Activated T-cell treated with anti-CD3 and anti-CD28 coated beads, Interleukin-2, amount 50 U/mL, for 1 hour (primary cell): ENCODE measurements at places on chromosomes 3 and 15.

DNA sequence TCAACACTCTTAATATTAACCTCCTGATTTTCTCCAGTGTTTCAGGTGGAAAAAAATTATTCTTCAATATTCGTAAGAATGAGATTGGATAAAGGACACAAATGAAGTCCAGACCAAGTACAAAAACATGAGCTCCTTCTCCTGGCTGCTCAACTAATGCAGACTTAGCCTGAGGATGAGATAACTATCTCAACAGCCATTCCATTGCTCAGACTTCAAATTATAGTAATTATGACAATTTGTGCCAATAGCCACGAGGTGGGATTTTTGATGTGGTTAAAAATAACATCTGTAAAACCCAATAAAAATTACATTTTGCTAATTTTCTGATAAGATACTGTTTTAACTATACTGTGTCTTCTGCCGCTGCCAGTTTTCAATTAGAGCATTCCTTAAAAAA, 323.6 kb downstream of the SOX2 start:
- DNase-seq, result no peak

DNA sequence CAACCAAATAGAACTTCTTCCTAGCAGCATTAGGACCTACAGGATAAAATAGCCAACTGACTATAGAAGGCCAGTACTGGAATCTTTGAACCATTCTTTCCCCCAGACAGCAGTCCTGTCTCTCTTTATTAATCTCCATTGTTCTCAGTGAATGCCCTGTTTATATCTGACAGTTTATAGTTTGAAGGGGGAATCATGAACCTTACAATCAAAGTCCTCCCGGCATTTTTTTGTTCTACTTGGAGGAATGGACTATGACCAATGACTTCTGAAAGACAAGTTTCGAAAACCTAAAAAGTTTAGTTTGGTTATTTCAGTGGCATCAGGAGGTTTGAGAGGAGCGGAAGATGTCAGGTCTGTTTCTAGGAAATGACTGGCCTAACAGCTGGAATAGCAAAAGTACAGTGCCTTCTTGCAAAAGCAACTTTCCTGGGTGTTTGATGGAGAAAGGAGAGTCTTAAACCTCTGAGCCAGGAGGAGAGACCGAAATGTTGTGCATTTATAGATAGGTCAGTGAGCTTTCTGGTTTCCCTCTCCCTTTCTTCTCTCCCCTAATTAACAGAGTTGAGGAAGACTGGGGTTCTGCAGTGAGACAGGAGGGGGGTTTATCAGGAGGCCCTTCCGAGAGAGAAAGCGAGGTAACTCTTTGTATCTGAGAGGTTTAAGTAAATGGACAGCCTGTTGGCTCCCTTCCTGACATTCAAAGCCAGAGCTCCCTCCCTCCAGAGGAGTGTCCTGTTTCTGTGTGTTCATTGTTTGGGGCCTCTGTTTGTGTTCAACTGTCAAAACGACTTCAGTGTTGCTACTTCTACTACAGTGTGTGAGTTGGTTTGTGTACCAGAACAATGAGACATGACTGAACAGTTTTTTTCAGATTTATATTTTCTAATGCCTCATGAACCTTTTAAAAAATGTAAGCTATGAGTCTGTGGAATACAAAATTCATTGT, 383.0 kb upstream of the RARB start:
- DNase-seq, result no peak

DNA sequence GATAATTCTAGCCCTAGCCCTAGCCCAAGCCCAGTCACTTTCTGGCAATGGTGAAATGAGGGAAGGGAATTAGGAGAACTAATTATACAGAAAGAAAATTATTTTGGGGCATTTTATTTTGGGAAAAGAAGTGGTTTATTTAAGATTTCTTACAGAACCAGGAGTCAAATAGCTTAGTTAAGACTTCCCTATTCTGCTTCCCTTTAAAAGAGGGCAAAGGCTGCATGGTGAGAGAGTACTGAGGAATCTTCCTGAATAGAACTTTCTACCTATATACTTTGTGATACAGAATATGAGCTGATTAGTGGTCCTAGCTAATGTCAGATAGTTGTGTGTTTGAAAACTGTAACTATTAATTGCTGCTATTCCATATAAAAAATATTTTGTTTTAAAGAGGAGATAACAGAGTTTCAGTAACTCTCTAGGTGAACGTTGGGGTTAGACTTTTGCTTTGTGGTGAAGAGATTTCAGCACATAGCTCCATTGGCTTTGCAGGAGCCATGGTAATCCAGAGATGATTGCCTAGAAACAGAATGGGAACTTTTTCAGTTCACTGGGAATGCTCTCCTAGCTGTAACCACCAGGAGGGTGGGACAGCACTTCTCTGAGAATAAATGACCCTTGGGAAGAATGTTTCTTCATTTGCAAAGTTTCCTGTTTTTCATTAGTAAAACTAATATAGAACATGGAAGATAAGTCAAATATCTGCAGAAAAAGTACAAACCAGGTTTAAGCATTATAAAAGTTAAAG, 5.3 kb upstream of the GCSAM start:
- DNase-seq, result no peak

DNA sequence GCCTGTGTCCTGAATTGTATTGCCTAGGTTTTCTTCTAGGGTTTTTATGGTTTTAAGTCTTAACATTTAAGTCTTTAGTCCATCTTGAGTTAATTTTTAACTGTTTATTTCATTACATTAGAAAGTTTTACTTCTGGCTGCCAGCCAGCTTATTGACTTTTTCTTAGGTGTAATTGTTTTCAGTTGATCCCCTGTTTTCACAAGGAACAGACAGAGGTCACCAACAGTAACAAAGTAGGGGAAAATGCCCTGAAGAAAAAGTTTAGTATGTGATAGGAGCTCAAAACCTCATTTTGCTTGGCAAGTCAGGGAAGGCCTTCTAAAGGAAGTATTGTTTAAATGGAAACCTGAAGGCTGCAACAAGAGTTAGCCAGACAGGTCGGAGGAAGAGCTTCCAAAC, 10.4 kb downstream of the WDR48 start:
- DNase-seq, result no peak

GRCh38 chr3:11053926-11054503, 61.5 kb downstream of the SLC6A1 start:
- no peak for DNase-seq

GRCh38 chr3:161305095-161305991, 66.0 kb downstream of the SPTSSB start:
- DNase-seq, result no peak

DNA sequence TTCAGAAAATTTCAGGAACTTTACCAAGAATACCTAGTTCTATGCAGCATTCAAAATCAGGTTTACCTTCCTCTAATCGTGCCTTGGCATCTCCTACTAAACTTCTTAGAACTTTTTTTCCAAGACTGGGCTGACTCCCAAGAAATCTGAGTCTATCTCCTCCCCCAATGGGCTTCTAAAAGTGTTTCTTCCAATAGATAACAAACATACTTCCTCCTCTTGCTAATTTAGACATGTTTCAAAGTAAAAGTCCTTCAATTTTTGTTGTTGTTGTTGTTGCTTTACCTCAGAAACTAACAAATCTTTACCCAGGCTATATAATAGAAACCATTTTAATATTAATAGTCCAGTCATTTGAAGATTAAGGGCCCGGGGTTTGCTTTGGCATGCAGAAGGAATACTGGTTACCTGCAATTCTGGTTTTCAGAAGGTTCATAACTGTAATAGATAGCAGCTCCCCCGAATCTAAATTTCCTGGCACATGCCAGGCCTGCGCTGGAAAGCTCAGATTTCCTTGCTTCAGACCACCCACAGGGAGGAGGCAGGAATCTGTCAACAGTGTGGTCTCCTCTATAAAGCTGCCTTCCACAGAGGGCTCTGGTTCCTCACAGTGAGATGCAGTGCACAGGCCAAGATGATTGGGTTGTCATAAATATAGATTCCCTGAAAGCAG, 188.7 kb downstream of the THRB start:
- no peak for DNase-seq

- no peak for DNase-seq
Observed at GRCh38 chr3:118181274-118181673, 853.4 kb downstream of the IGSF11 start.

DNA sequence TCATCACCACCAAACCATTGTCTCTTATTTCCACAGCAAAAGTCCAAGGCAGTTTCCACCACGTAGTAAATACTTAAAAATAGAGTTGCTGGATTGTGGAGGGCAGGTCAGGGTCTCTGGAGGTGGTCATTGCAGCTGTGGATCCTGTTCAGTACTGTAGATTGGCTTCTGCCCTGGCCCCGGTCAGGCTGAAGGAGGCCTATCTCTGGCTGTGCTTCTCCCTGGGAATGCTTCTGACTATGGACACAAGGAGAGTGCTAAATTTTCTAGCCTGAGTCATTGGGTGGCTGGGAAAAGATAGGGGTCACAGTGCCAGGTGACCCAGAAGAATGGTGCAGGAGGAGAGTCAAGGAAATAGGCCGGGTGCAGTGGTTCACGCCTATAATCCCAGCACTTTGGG, 26.3 kb upstream of the GMPPB start:
- no peak for DNase-seq

DNA sequence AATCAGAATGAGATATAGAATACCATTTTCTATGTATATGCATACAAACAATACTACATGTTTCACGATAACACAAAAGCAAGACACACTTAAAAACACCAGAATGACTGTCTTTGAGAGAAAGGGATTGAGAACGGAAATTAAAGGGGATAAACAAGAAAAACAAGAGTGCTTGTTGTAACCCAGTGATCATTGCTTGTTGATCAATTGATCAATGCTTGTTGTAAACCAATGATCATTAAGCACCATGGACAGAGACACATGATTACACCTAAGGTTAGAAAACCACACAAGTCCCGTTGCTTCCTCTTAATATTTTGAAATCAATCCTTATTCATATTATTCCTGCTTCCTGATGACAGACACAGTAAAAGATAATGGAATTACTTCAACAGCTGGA, 1.1 kb upstream of the OR4F15 start:
- no peak for DNase-seq

DNA sequence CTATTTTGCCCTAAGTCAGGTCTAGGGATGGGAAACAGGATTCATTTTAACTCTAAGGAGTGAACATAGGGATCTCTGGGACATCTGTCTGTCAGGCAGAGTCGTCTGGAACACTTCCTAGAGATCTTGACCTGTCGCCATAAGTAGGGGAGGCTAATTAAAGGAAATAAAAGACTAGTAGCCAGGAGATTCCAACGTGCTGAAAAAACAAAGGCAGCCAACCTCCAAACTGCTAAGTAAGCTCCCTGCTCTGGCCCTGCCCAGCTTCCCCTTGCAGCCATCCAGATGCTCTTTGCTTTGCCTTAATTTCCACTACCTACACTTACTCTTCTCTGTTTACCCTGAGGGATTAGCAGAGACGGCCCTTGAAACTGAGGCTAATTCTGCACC, 18.4 kb upstream of the TSEN2 start:
- no peak for DNase-seq

GRCh38 chr3:172705170-172705569, 5.7 kb downstream of the NCEH1 start:
- no peak for DNase-seq

GRCh38 chr3:23662079-23662617, 143.6 kb upstream of the UBE2E1 start:
- DNase-seq, result no peak

DNA sequence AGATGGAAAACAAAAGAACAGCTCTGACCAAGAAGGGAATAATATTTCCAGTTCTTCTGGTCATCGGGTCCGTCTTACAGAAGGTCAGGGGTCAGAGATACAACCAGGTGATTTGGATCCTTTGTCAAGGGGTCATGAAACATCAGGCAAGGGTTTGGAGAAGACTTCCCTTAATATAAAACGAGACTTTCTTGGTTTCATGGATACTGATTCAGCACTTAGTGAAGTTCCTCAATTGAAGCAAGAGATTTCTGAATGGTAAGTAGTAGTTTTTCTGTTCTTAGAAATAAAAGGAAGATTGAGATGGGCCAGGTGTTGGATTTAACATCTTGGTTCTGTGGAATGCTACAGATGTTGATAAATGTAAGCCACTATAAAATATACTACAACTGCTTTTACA, 9.5 kb downstream of the MGA start:
- no peak for DNase-seq

- DNase-seq, result no peak
Observed at GRCh38 chr3:30098653-30099455, 507.5 kb upstream of the TGFBR2 start.

GRCh38 chr15:48225771-48226170, 19.7 kb downstream of the SLC12A1 start:
- no peak for DNase-seq

DNA sequence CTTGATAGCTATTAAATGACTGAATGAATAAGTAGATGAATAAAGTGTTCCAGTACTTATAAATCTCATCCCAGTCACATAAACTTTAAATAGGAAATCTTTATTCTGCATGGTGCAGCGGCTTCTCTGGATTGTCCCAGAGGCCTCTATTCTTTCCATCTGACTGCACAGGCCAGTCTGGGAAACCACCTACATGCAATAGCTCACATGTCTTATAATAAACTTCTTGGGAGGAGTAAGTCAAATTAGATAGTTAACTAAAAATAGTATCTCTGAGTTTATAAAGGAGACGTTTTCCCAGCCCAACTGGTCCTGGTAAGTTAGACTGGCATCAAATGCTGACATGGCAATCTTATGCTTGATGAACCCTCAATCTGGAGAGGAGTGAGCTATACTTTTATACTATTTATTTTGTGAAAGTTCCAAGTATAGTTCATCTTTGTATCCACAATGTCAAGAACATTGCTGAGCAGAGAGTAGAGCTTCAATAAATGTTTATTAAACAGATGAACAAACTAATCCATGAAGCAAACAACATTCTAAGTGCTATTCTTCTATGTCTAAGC, 417.6 kb downstream of the TIGIT start:
- DNase-seq, result no peak

- DNase-seq, result no peak
Observed at GRCh38 chr3:59052803-59053411, 3.1 kb upstream of the CFAP20DC start.

DNA sequence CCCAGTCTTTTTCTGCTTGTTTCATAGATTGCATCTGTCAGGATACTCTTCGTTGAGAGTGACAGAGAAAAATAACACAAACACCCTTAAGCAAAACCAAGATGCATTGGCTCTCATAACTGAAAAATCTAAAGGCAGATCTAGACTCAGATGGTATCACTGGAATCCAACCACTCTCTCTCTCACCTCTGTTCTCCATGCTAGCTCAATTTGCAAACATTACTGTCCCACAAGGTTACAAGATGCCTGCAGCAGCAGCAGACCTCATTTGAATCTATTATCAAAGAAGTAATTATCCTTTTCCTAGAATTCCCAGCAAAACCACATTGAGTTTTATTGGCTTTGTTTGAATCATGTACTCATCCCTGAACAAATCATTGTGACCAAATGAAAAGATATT, 19.1 kb upstream of the PCOLCE2 start:
- DNase-seq, result no peak

- DNase-seq, result no peak
Observed at GRCh38 chr3:185400866-185401265, 37.9 kb downstream of the MAP3K13 start.

- no peak for DNase-seq
Observed at GRCh38 chr3:133949438-133949837, 53.8 kb upstream of the RAB6B start.

GRCh38 chr3:15454965-15455364, 27.6 kb downstream of the EAF1 start:
- DNase-seq, result no peak

GRCh38 chr3:131505421-131505820, 2.6 kb upstream of the MRPL3 start:
- DNase-seq, result no peak
